Activated CD4-positive, alpha-beta memory T cell treated with anti-CD3 and anti-CD28 coated beads, Interleukin-2, amount 10 ng/mL, durations not matched to agents 7 days and 5 days (primary cell): ENCODE measurements at places on chromosomes 13 and 19.

- DNase-seq = no peak
Measured at GRCh38 chr13:53250272-53250875, 221.8 kb downstream of the OLFM4 start.

DNA sequence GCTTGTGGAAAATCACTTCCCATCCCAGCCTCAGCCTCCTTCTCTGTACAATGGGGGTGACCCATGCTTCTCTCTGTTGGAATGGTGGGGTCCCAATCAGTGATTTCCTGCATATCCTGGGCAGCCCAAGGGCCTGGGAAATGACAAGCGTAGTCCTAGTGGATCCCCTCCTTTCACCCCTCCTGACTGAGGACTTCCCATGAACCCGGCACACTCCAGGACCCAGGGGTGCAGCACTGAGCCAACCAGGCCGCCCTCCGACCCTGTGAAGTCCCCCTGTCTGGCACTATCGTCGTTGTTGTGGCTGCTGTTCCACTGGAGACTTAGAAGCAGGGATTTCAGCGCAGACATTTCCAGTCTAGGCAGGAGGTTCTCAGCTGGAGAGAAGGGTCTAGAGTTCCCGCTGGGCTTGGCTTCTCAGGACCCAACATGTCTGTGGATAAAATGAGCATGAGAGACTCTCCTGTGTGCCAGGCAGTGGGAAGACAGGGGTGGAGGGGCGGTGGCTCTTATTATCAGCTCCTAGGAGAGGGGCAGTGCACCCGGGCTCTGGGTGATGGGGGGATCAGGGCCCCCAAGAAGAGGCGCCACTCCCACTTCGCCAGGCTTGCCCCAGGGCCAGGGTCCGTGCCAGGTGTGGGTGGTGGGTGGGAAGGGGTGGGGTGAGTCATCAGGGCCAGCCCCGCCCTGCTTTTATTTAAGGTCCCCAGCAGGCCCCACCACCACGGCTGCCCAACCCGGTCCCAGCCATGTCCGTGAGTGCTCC, at the start of gene LGALS7B:
Gene LGALS7B, plus strand, starts transcription at position 723 of the 766 bp plus-strand sequence. Its CDS starts 27 bp downstream, at position 750.
- DNase-seq = no peak

- DNase-seq = no peak
Measured at GRCh38 chr13:98575009-98575903, 1.7 kb downstream of the STK24 start.

GRCh38 chr13:95605448-95606125, 38.9 kb downstream of the DZIP1 start:
- DNase-seq = no peak

DNA sequence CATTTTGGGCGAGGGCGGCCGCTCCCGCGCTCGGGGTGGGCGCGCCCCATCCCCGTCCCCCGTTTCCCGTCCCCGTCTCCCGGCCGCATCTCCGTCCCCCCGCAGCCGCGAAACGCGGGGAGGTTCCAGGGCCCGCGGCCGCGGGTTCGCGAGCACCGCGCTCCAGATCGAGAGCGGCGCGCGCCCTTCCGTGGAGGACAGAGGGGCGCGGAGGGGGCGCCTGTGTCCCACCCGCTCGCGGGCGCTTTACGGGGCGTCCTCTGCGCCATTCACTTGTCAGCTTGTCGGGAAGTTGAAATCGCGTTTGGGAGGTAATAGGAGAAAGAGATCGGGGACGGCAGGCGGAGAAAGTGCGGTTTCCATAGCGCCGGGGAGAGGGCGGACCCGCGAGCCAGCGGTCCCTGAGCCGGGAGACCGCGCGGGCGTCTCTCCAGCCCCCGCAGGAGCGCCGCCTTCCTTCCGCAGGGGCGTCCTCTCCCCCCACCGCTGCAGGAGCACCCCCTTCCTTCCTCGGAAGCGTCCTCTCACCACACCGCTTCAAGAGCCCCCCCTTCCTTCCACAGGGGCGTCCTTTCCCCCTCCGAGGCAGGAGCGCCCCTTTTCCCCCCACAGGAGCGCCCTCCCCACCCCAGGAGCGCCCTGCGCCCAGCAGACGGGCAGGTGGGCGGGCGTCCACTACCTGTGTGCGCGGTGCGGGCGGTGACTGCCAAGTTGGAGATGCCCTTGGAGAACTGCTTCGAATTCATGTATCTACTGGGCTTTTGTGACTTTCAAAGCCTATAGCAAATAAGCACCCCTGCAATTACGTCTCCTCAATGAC, 962 bp upstream of the IRS2 start:
- peak; percentile 44 for DNase-seq

- no peak for DNase-seq
Measured at GRCh38 chr19:47499863-47500830, 14.7 kb downstream of the NAPA start.

DNA sequence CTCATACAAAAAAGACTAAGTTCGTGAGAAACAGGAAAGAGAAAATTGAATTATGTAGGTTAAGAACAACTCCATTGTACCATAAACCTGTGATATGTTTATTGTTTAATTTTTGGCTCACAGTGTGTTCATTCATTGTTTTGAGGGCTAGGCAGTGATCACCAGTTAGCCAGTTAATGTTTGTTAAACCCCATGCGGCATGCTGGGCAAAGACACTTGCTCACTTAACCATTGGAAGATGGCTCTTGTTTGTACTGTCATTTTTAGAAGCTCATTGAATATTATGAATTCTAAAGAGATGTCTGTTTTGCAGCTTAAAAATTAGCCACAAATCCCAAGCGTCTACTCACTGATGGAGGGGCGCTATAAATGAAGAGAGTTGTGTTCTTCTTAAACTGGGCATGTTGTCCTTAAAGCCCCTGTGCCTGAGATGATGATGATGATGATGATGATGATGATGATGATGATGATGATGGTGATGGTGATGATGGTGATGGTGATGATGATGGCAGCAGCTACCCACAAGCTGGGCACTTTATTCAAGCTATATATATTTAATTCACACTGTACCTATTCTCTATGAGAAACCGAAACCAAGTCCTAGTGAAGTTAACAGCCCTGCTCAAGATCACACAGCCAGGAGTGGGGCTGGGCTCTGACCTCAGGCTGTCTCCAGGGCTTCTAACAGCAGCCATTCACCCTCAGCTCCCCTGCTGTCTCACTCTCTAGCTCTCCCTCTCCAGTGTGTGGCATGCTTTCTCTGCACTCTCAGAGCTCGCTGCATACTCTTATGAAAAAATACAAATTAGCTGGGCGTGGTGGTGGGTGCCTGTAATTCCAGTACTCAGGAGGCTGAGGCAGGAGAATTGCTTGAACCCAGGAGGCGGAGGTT, 169.1 kb downstream of the SHISA2 start:
- no peak for DNase-seq

DNA sequence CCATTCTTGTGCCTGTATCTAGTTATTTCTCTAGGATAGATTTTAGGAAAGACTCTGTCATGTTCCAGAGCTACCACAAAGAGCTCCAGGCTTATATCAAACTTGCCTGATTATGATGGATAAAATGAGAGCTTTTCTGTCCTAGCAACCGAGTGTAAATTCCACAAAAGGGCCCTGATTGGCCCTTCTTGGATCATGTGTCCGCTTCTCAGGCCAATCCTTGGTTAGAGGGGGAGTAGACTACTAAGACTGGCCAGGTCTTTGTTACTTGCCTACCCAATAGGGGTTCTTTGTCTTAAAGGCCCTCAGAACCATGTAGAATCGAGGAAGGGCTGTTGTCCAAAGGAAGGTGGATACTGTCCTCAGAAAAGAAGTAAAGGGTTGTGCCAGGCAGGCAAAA, 2.4 kb downstream of the DHX34 start:
- no peak for DNase-seq

DNA sequence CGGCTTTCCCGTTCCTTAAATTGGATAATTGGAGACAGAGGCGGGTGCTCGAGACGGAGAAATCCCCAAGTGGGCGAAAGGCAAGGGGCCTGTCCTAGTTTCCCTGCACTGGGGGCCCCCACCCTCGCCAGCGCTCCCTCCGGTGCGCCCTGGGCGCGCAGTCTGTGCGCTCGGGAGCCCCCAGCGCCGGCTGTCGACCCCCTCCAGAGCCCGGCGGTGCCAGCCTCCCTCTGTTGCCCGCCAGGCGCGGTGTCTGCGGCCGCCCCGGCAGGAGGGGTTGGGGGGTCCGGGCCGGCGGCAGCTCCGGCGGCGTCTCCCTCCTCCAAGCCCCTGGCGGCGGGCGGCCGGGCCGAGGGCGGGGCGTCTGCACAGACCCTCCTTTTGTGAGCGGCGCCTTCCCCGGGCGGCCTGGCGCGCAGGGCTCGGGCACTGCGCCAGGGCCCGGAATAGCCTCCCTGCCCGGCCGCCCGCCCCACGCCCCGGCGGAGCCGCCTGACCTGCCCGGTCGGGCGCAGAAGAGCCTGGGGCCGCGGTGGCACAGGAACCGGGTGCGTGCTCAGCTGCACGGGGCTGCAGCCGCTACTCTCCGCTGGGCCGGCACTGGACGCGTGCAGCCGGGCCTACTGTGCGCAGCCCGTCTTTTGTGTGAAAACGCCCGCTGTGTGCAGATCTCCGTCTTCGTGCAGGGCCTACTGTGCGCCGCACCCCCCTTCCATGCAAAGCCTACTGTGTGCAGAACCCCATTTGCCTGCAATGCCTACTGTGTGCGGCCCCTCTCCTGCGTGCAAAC, 13.2 kb downstream of the GADD45B start:
- no peak for DNase-seq

DNA sequence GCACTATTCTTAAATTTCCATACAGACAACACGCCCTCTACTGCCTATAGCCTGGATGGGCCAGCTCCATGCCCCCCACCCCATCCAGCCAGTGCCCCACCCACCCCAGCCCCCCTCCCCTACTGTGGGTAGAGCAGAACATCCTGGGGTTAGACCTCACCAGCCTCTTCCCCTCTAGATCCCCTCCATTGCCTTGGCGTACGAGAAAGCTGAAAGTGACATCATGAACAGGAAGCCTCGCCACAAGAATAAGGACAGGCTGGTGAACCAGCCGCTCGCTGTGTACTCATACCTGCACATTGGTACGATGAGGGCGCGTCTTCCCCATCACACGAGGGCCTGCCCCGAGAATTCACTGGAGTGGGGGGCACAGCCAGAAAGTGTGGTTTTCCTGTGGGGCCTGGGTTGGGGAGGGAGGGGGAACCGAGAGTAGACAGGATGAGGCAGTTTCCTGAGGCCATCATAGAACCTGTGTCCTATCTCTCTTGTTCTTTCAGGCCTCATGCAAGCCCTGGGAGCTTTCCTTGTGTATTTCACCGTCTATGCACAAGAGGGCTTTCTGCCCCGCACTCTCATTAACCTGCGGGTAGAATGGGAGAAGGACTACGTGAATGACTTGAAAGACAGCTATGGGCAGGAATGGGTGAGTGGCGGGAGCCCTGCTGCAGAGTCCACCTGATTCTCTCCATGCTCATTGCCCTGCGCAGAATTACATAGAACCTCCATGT, 29.1 kb downstream of the ATP12A start:
- DNase-seq = peak; percentile 80

DNA sequence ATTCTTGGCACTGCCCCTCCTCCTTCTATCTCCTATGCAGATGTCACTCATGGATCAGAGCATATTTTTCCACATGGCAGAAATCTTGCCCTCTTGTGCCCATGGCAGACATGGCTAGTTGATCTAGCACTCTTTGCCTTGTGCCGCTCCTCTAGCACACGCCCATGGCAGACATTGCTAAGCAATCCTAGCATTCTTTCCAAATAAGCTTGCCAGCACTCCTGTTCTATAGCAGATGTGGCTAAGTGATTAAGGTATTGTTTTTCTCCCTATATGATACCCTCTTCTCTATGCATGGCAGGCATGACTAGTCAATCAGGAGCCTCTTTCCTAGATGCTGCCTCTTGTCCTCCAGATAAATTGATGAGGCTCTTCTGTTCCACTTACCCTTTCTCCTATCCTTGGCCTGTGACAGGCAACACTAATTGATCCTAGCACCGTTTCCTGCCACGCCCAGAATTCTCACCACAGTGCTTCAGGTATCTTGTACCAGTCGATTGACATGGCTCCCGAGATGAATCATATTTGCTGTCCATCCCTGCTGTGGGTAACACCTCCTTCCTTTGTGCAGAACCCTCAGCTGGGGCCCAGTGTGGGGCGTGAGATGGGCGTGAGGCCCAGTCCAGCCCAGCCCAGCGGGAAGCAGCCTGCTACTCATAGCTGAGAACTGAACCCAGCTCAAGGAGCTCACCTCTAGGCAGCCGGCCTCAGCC, 26.9 kb downstream of the TMED1 start:
- peak; percentile 80 for DNase-seq

DNA sequence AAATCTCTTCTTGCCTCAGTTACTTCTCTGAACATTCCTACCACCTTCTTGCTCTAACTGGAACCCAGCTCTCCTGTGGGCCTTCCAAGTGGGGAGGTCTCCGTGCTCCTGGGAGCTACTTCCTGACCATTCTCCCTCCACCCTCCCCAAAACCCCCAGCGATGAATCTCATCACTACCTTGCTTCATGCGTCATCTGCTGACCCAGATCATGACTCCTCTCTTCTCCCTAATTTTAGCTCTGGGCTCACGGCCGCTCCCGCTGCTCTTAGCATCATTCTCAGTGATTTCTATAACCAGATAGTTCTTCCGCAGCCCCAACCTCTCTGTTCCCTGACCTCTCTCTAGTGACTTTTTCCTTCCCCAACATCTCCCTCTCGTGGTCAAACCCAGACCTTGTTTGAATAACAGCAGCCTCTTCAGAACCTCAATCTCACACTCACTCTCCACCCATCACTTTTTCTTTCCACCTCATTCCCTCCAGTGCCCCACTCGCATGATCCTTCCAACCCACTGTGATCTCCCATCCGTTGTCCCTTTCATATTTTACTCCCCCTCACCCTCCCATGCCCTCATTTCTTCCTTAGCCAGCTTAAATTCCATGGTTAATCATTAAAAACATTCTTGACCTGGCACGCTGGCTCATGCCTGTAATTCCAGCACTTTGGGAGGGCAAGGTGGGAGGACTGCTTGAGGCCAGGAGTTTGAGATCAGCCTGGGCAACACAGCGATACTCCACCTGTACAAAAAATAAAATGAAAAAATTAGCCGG, 21.8 kb downstream of the MRPS12 start:
- DNase-seq = peak; percentile 52

DNA sequence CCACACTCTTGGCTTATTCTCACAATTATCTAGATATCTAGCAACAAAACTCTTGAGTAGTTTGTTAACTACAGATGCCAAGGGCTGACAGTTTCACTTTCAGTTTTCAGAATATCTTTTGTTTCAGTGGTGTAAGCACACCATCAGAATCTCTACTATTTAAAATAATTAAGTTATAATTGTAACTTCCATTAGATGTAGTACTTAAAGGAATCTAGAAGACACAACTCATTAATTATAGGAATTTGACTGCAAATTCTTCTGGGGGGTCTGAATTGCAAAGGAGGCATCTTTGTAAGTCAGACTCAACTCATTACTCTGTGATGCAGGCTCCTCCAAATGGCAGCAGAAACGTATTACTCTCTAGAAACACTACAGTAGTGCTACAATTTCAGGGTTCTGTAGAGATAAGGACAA, 44.9 kb upstream of the USPL1 start:
- peak; percentile 24 for DNase-seq

GRCh38 chr19:49573009-49573408, 7.3 kb downstream of the NOSIP start:
- DNase-seq = no peak

DNA sequence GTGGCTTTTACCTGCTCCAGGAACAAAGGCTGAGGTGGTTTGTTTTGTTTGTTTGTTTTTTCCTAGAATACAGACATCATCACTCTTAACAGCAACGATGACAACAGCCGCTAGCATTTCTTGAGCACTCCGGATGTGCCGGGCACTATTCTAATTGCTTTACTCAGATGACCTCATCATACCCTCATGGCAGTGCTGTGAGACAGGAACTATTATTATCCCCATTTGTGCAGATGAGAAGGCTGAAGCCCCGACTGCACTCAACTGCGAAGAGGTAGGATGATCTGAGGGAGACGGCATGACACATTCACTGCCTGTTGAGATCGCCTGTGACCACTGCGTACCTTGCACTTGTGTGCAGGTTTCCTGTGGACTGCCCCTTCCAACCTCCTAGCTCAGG, 66.5 kb downstream of the CCDC70 start:
- DNase-seq = no peak
